Immature natural killer cell (primary cell): ENCODE measurements at places on chromosomes 11 and 22. TPM values are rescaled to one million over a fixed set of nuclear protein-coding genes. Genes with fewer than 3 reads are reported as not detected.
A peak's percentile ranks its signal among the peaks of the same experiment; 100 is the strongest.

OR5B21 gene
- not detected for polyA plus RNA-seq

KRTAP5-1 gene
- polyA plus RNA-seq = not detected

CREB3L1 gene
- not detected for polyA plus RNA-seq

ASCL2 gene
- polyA plus RNA-seq = 9.7 TPM

GDPD4 gene
- not detected for polyA plus RNA-seq

MS4A1 gene
- 2.8 TPM for polyA plus RNA-seq

THY1 gene
- not detected for polyA plus RNA-seq

WNT11 gene
- polyA plus RNA-seq = 2.4 TPM

GRCh38 chr11:76617553-76618265, 52.8 kb downstream of the LRRC32 start:
- no peak for DNase-seq

- DNase-seq = no peak
These were observed 126.3 kb downstream of the ARHGAP8 start for GRCh38 chr22:44878483-44879300.

DNA sequence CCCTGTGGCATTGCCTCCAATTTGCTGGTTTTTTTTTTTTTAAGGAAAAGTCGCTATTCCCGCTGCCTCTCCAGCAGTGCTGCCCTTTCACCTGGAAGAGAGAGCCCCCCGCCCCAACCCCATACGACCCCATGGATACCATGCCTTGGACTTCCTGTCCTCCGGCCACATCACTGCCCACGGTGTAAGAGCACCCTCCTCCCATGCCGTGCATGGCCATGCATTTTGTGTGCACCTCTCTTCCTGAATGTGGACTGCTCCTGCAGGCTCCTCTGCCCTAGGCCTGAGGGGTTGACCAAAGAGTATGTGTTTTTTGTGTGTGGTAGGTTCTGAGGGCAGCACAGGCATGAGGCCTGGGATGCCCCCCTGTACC, 65.6 kb upstream of the SPON1 start:
- DNase-seq = no peak

- DNase-seq = no peak
These were observed 215.5 kb upstream of the LARGE1 start for GRCh38 chr22:34135749-34136148.

DNA sequence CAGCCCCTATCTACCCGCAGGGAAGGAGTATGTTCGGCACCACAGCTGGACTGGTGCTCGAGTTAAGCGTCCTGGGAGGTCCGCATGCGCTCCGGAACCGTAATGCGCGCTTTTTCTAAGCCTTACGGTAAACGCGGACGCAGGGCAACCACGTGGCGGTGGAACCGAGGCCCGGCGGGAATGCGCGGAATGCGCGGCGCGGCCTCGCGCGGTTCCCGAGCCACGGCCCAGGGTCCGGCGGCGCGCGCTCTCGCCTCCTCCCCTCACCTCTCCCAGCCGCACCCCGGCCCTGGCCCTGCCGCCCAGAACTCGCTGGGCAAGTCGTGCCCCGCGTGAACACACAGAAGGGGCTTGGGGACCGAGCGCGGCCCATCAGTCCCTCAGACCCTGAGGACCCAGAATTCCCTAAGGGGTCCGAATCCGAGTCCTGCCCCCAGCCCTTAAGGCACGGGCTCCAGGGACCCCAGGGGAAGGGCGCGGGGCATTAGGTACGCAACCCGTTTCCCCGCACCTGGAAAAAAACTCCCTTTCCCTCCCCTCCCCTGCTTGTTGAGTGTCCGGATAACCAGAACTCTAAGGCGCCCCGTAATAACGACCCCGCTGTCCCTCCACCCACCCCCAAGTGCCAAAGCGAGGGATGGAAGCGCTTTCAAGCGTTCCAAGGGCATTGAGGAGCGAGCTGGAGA, 4.3 kb upstream of the CCND1 start:
- no peak for DNase-seq

- no peak for DNase-seq
These were observed 4.9 kb downstream of the MMP13 start for GRCh38 chr11:102950622-102951081.

- DNase-seq = no peak
These were observed at the start of gene KCNC1 for GRCh38 chr11:17734418-17734911. KCNC1 (plus strand) TSS chr11:17734781; CDS start chr11:17736003, 1,222 bp downstream.

DNA sequence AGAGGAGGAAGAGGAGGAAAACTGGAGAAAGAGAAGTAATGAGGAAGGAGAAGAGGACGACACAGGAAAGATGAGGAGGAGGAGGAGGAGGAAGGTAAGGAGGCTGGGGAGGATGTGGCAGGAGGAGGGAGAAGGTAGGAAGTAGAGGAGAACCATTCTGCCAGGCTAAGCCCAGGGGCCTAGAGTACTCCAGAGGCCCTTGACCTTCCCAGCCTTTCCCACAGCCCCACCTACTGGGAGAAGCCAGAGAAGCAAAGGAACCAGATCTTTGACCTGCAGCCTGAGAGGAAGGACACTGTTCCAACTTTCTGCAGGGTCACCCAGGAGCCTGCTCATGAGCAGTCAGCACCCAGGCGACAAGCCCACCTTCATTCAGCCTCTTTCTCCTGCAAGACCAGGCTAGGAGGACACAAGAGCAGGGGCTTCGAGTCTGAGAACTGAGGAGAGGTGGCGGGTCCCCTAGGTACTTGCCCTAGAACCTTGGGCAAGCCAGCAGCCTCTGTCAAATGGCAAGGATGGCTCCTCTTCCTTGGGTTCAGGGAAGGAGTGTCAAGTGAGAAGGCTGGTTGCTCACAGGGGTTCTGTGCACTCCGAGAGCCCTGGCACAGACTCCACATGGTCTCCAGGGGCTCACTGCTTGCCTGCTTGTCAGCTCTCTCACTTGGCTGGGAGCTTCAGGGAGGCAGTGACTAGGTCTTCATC, 27.9 kb upstream of the OAF start:
- DNase-seq = no peak

- DNase-seq = peak; percentile 9
These were observed 142.4 kb downstream of the KIRREL3 start for GRCh38 chr11:126857860-126858808.

DNA sequence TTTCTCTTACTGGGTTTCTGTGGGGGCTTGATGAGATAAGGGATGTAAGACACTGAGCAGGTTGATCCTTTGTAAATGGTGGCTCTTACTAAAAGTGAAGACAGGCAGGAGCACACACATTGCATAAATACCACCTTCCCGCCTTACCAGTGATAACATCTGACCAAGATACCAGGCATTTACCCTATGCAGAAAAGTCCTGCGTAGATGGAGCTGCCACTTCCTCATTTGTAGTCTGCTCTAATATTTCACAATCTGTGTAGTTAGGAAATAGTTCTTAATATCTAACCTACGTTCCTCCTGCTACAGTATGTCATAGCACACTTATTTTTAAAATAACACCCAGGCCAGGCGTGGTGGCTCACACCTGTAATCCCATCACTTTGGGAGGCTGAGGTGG, 23.9 kb upstream of the SWAP70 start:
- DNase-seq = no peak

- DNase-seq = no peak
These were observed 70.4 kb downstream of the IGLL1 start for GRCh38 chr22:23509571-23510302.

GRCh38 chr11:72328366-72329224, 84.6 kb upstream of the PHOX2A start:
- DNase-seq = no peak

GRCh38 chr11:117192401-117192875, 6.7 kb upstream of the TAGLN start:
- no peak for DNase-seq

- no peak for DNase-seq
These were observed 57.0 kb downstream of the CERK start for GRCh38 chr22:46681010-46681409.

DNA sequence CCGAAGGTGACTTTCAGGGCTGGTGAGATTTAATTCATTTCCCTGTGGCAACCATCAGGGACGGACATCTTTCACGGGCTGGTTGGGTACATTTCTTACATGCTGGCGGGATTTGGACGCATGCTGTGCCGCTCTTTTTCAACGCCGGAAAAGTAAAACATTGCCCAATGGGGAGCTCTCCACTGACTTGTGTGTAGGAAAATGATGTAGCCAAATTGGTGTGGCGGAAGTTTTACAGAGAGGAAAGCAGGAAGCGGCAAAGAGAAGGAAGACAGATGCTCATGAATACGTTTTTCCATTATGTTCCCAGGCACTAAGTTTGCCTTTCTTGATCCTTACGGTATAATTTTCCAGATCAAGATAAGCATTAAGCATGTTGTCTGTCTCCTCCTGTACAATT, 375.8 kb downstream of the NTM start:
- DNase-seq = no peak

GRCh38 chr11:12276831-12277475, 100.4 kb upstream of the PARVA start:
- no peak for DNase-seq

DNA sequence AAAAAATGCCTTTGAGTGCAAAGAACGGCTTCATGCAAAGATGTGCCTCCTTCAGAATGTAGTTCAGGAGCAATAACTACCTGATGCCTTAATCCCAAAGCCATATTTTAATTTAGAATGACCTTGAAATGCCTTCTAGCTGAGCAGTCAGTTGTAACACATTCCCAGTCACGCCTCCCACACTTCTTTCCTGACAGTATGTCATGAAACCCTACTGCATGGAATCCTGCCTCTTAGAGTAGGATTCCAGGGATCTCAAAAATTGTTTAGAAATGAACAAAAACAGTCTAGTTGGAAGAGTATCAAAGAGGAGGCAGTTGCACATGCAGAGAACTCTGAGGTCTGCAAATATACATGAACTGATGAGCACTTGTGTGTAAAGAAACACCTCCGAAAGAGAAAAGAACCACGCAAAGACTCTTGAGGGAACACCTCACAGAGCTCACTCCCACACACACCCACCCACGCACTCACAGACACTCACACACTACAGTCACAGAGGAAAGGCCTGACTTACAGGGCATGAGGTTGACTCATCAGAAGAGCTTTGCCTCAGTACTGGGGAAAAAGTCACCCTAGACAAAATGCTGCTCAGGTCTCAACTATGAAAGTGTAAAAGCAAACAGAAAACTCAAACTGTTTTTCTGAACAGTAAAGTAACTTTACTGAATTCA, 77.4 kb downstream of the GGTLC2 start:
- peak; percentile 51 for DNase-seq

DNA sequence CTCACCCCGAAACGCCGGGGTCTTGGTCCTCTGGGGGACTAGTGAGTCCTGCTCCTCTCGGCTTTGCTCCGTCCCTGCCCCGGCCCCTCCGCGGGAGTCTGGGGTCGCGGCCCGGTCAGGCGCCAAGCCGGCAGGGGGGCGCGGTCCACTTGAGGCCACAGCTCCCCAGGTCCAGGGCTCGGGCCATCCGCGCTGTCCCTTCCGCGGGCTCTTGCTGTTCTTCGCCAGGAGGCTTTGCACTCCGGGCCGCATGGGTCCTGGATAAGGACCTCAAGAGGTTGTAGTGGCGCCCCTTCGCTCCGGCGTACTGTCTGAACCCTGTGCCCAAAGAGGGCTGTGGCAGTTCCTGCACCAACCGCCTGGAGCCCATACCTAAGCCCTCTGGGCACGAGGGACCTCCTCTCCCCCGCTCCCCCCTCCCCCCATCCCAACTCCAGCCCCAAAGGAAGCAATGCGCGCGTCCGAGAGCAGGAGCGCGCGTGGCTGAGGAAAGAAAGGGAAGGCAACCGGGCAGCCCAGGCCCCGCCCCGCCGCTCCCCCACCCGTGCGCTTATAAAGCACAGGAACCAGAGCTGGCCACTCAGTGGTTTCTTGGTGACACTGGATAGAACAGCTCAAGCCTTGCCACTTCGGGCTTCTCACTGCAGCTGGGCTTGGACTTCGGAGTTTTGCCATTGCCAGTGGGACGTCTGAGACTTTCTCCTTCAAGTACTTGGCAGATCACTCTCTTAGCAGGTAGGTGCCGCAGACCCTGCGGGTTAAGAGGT, at the start of gene ADM:
ADM (plus strand) TSS at position 579 of the 767 bp plus-strand sequence. CDS start 628 bp downstream, outside the sequence.
- DNase-seq = peak; percentile 35

- DNase-seq = no peak
These were observed 33.7 kb downstream of the ZC3H12C start for GRCh38 chr11:110126936-110127335.

DNA sequence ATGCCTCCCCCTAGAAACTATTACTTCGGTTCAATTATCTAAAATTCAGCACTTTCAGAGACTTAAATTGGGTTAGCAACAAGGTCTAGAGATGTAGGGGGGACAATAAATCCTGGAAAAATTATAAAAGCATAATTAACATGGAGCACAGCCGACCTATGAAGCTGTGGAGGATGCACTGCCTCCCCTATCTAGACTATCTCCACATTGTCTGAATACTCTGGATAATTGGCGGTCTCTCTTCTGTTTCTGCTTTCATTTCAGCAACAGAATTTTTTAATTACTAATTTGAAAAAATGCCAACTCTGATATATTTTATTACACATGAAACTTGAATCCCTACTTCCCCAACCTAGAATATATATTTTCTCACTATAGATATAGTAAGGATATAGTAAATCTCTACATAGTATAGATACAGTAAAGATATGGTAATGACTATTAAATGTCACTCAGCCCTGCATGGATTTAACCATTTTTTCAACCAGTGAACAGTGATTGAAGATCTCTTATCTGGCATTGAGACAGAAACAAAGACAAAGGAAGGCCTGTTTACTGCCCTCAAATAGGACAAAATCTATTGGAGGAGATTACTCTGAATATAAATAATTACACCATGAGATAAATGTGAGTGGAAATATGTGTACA, 157.6 kb downstream of the BLID start:
- DNase-seq = no peak

- no peak for DNase-seq
These were observed 21.0 kb downstream of the SPECC1L start for GRCh38 chr22:24291515-24292201.
